ENCODE measurements at places on chromosomes 5 and 9.

DNA sequence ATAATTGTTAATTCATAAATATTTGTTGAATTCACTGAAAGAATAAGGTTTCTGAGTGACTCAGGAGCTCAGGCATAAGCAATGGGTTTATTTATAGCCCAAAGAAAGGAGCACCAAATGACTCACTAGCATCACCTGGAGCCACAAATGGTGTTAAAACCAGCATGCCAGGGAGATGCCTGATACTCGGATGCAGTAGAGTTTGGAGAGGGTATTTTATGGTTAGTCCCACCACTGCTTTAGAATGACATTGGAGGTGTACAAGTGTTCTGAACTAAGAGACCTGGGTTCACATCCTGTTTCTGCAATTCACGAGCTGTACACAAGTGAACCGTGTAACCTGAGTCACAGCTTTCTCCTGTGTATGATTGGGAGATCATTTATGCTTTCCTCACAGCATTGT, 25.2 kb downstream of the CCL28 start:
- no peak for DNase-seq

DNA sequence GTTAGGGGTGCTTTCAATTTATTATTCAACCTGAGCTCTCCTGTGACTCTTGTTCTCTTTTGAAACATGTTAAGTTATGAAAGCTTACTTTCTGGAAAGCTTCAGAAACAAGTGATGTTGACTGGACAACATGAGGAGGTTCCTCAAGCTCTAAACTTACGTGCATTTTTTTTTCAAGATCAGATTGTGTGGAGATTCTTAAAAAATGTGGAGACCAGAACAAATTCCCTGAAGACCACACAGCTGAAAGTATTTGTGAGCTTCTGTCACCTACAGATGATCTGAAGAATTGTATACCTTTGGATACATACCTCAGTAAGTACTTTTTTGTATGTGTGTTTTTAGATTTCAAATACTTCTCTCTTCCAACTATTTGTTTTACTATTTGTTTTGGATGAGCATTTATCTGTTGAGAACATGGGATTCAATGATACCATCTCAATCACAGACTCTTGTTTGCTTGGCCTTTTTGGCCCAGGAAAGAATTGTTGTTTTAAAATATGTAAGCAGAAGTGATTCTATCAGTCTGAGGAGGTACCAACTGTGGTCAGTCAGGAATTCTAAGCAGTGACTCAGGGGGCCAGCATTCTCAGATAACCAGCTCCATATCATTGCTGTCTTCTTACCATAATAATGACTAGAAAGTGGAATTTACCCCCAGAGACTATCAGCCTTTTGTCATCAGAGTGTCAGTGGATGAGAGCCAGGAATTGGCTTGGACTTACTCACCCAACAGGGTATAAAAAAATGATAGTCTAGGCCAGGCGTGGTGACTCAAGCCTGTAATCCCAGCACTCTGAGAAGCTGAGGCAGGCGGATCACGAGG, 34.4 kb upstream of the GLIPR2 start:
- peak; percentile 79 for DNase-seq

- no peak for DNase-seq
These were observed 555 bp upstream of the PCDHGC4 start for GRCh38 chr5:141484310-141484640.

- DNase-seq: no peak
These were observed 2.8 kb downstream of the LCN6 start for GRCh38 chr9:136745389-136746154.

DNA sequence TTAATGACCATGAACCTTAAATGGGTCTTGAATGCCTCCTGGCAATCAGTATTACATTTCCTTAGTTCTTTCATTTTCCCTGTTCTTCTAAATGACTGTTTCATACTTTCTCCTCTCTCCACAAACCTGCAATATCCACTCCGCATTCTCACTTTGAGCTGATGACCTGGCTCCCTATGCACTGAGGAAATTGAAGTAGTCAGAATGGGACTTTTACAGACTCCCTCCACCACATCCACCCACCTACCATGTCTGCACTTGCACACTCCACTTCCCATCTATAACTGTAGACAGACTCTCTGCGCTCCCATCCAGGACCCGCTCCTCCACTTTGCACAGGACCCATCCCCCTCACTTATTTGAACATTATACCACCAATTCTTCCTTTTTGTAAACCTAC, 36.2 kb upstream of the GZMA start:
- DNase-seq: no peak

Data from COLO829 (cell line).